ENCODE measurements at places on chromosomes 1 and 21.
A peak's percentile ranks its signal among the peaks of the same experiment; 100 is the strongest.

DNA sequence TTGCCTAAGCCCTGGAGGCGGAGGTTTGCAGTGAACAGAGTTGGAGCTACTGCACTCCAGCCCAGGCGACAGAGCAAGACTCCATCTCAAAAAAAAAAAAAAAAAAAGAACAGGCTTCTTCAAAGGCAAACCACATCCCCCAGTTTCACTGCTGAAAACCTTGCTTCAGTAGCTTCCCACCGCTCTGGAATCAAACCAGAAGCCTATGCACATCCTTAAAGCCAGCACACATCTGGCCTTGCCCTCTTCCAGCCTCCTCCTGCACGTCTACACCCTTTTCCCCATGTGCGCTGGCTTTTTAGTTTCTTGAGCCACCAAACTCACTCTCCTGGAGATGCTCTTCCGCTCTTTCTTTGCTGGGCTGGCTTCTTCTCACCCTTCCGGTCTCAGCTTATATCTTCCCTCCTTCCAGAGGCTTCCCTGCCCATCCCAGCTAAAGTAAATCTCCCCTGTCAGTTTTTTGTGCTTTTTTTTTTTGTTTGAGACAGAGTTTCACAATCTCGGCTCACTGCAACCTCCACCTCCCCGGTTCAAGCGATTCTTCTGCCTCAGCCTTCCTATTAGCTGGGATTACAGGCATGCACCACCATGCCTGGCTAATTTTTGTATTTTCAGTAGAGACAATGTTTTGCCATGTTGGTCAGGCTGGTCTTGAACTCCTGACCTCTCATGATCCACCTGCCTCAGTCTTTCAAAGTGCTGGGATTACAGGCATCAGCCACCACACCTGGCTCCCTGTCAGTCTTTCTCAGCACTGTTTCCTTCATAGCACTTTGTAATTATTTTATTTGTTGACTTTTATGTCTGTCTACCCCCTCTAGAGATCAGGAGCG is 42.0 kb upstream of the ID3 start:
- DNase-seq = no peak

GRCh38 chr1:230966358-230966873 is 12.2 kb downstream of the TTC13 start:
- no peak for DNase-seq

GRCh38 chr1:34266127-34266951 is 89.6 kb downstream of the C1orf94 start:
- DNase-seq = no peak

GRCh38 chr1:160494620-160495019 is 28.4 kb downstream of the SLAMF6 start:
- no peak for DNase-seq

GRCh38 chr1:53370369-53370961 is 42.6 kb upstream of the LRP8 start:
- no peak for DNase-seq

GRCh38 chr1:43134068-43134467 is 38.0 kb downstream of the EBNA1BP2 start:
- DNase-seq = no peak

GRCh38 chr21:41561701-41562100 is 53.7 kb upstream of the TMPRSS2 start:
- no peak for DNase-seq

- no peak for DNase-seq
Observed at GRCh38 chr21:16540966-16541727, 811.4 kb downstream of the USP25 start.

- no peak for DNase-seq
Observed at GRCh38 chr1:197987294-197987693, 70.1 kb downstream of the LHX9 start.

DNA sequence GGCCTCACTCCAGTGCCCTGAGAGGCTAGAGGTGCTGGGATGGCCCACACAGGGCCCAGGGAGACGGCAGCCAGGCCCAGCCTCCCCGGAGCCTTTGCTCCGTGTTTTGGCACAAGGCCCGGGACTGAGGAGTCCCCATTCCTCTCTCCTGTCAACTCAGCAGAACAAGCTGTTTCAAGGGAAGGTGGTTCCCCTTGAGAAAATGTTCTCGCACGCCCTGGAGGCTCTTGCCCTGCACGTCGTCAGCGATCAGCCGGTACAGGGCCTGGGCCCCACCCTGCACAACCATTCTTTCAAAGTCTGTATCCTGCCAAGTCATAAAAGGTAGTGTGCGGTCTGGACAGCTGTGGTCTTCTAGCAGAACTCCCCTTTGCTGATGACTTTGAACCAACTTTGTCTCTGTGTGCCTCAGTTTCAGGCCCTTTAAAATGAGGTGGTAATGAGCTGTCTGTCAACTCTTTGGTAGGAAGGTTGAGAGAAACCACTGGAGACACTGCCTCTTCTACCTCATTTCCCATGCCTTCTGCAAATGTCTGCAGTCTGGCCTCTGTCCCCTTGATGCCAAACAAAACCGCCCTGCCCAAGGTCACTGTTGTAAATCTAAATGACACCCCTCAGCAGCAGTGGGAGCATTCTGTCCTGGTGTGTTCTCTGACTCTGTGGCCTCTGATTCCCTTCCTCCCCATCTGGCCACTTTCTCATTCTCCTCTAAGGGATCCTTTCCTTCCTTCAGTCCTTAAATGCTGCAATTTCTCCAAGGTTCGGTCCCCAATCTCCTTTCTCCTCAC is 138.6 kb upstream of the JUN start:
- DNase-seq = peak; percentile 31

GRCh38 chr1:242530761-242531160 is 6.3 kb upstream of the PLD5 start:
- no peak for DNase-seq

GRCh38 chr1:202199040-202199889 is 5.7 kb downstream of the LGR6 start:
- no peak for DNase-seq

DNA sequence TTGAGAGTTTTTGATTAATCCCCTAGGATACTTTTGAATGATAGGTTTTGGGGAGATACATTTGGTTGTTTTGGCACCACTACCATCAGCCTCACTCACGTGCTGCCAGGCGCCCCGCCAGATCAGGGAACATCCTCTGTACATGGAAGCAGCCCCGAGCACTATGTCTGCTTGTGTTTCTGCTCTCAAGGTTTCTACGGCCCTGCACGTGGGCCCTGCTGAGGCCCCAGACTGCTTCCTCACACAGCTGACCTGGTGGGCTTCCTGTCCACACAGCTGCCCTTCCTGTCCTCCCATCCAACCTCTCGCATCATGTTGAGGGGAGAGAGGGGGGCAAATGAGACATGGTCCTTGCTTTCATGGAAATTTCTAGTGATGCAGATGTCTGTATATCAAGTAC is 20.0 kb downstream of the ADARB1 start:
- DNase-seq = no peak

GRCh38 chr21:38930853-38931252 is 125.1 kb downstream of the ETS2 start:
- no peak for DNase-seq

DNA sequence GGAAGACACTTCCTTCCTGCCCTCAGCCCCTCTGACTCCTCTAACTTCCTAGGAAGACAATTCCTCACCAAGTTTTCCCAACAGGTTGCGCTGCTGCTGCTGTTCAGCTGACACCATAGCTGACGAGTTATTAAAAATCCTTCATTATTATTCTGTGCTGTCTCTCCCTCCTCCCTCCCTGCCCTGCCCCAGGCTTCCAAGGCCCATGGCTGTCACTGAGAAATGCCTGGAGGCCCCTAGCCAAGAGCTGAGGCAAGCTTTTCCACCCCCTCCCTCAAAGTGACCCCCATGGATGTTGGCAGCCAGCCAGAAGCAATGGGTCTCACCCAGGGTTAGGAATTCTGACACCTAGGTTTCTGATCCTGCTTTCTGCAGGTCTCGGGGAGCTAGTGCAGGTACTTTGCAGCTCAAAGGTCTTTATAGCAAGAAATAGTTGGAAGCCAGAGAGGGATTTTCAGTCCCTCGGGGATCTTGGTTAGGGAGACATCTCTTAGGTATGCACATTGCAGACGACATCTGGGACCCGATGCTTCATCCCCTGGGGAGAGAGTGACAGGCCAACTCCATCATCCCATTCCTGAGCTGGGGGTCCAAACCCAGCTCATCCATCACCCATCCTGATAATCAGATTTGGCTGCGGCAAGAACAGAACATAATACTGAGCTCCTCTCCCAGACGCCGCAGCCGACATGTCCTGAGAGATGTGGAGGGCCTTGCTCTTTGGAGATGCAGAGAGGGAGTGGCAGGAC is 65.0 kb downstream of the KIRREL1 start:
- DNase-seq = no peak

- DNase-seq = no peak
Observed at GRCh38 chr1:59731591-59731990, 83.2 kb upstream of the HOOK1 start.

DNA sequence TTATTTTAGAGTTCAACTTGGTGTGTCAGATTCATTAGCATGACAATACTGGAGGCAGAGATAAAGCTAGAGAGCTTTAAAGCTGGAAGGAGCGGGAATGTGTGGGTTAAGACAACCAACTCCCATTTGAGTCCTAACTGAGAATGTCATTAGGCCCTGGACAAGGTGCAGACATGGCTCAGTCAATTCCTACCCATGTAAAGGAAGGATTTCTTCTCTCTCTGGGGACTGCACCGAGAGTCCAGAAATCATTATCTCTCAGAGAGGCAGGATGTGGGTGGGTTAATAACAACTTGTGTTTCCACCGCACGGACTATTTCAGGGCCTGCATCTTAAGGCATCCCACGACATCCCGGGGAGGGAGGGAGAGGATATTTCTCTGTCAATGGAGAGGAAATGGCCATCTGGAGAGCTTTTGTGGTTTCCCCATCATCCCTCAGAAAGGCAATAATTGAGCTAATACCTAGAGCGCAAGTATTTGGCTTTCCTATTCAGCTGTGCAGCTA is 46.7 kb upstream of the SARS1 start:
- DNase-seq = no peak

- no peak for DNase-seq
Observed at GRCh38 chr1:43958351-43959255, 11.2 kb upstream of the DPH2 start.

GRCh38 chr1:199466961-199467360 is 560.5 kb upstream of the NR5A2 start:
- DNase-seq = no peak

- DNase-seq = no peak
Observed at GRCh38 chr1:43912607-43913006, 21.0 kb upstream of the ARTN start.

DNA sequence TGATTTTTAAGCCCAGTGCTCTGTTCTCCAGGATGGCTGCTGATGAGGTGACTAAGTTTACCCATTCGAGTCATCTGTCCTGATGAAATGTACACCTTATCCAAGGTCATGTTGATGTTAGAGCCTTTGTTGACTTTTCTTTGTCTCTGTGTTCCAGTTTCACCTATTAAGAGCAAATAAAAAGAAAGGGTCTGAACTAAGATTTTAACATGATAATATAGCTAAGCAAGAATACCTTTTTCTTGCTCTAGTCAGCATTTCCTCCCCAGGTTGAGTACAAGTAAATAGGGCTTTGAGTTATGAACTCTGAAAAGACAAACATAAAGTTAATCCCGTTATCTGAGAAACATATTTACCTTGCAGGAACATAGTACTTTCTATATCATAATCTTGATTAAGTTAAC is 52.1 kb upstream of the GPR88 start:
- no peak for DNase-seq

- no peak for DNase-seq
Observed at GRCh38 chr1:56180520-56181190, 398.7 kb downstream of the PLPP3 start.

- peak; percentile 66 for DNase-seq
Observed at GRCh38 chr21:35048706-35049617, at the start of gene RUNX1. TSS of gene RUNX1 (minus strand) at chr21:35049302.

DNA sequence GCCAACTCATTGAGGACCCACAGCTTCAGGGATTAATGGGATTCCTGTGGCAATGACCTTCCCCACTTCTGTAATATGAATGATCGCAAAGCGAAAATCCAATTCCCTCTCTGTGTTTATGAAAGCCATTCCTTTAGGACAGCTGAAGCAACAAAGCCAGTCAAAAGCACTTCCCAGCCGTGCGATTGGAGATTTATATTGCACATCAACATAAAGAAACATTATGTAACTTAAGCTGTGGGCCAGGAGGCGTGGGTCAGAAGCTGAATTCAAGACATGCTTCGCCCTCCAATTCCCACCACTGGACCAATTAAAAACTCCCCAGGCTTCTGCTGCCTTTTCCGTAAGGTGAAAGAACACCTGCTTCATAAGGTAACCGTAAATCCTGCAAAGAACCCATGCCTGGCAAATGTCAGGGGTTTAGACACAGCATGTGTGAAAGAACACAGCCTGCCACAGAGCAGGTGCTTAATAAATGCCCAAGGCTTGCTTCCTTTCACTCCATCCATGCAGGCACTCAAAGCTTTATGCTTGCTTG is 138.9 kb upstream of the SOD1 start:
- no peak for DNase-seq

All from activated CD8-positive, alpha-beta memory T cell treated with anti-CD3 and anti-CD28 coated beads for 48 hours (primary cell).